ENCODE measurements at places on chromosomes 4 and X.

- DNase-seq, result no peak
Observed at GRCh38 chr4:51825341-51825740, 17.6 kb upstream of the DCUN1D4 start.

DNA sequence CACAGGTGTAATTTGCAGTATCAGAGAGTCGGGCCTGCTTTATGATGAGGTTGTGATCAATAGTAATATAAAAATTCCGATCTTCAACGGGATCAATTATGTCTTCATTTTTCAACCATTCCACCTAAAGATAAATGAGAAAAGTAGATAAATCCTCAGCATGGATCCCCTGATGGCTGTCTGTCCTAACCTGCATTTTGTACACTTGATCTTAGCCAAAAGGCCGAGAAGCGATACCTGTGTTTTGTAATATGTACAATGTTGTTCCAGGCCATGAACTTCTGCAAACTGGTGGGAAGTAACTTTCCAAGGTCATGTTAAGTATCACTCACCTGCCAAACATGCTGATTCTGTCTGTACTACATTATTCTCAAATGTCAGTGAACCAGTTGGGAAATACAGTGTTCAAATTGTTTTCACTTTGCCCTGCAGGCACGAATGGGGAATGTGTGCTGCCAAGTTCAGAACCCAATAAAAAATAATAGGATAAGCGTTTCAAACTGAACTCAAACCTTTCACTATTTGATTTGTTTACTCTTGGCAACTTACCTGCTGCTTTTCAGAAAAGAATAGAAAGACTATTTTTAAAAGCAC is 298.1 kb downstream of the UNC5C start:
- no peak for DNase-seq

DNA sequence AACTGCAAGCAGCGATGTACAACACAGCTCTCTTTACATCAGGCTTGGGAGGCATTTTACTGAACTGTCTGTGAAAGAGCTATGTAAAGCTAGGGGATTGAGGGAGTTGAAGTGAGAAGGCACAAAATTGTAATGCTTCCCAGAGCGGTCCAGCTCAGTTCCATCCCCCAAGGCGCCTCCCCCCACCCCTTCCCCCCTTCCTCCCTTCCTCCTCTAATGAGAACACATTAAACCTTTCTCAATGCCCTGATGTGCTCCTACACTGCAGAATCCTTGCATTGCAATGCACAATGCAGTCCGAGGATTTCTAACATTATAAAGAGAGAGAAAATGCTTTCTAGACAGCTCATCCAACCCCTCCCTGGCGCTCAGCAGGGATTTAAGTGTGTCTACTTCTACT is 73.9 kb downstream of the CXXC4 start:
- DNase-seq, result no peak

GRCh38 chr4:183449193-183449882 is 4.9 kb downstream of the CDKN2AIP start:
- no peak for DNase-seq

GRCh38 chrX:11398785-11399184 is 105.6 kb downstream of the AMELX start:
- DNase-seq, result no peak

DNA sequence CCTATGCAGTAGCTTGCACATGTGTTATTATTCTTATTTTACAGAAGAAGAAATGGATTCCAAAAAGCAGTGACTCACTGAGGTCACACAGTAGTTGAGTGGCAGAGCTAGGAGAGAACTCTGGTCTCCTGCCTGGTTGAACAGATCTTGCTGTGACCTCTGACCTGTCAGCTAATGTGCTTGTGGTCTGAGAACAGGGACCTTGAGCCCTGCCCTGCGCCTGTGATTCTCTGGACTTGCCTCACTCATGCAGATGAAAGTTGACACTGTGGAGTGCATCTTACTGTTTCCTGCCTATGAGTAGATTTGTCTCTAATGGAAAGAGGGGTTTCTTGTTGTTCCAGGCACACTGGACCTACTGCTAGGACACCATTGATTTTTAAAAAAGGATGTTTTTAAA is 32.3 kb downstream of the ETNPPL start:
- DNase-seq, result no peak

GRCh38 chr4:142811034-142811433 is 35.1 kb downstream of the INPP4B start:
- DNase-seq, result no peak

- no peak for DNase-seq
Observed at GRCh38 chrX:70405003-70405402, 18.1 kb upstream of the GDPD2 start.

DNA sequence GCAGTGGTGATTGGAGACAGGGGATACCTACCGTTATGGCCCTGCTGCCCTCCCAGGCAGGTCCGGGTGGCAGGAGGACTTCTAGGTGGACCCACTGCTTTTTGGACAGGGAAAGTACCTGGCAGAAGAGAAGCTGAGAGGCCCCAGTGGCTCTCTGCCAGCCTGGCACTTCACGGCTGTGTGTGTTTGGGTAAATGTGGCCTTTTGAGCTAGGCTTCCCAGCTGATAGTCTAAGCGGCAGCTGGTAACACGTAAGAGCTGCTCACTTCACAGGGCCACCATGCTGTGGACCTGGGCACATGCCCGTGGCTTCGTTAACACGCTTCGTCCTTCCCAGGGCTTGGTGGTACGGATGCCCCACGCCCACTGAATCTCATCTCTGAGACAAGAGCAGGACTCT is 92.0 kb upstream of the CLCN4 start:
- no peak for DNase-seq

DNA sequence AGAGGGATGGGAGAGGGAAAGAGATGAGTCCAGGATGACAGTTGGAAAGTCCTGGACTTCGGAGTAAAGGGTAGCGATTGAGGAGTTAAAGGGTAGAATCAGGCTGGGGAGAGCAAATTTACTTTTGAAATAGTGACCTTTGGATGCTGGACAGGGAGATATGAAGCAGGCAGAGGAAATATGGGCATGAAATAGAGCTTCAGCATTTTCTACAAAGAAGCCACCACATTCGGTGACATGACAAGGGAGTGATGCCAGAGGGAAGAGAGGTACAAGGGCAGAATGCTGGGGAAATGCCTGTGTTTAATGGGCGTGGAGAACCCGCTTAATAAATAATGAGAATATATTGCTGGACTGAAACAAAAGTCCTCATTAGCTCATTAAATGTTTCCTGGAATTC is 92.7 kb downstream of the TBL1X start:
- DNase-seq, result no peak

- DNase-seq, result no peak
Observed at GRCh38 chr4:100311181-100311580, 120.9 kb upstream of the DDIT4L start.

- no peak for DNase-seq
Observed at GRCh38 chrX:41542135-41542534, 95.0 kb downstream of the NYX start.

GRCh38 chrX:12210196-12210815 is 72.0 kb downstream of the FRMPD4 start:
- DNase-seq, result no peak

DNA sequence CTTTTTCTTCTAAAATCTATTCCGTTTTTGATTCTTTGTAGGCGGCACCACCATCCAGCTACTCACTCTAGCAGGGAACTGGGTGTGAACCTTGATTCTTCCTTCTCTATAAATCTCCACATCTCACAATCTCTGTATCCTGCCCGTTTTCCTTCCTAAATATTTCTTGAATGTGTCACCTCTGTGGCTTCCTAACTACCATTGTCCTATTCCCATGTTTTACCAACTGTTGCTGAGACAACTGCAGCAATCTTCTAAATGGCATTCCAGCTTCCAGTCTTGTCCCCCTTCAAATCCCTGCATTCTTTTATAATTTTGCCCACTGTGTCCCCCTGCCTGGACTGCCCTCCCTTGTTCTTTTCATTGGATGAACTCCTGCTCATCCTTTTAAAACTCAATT is 641.3 kb downstream of the RPA4 start:
- DNase-seq, result no peak

- DNase-seq, result no peak
Observed at GRCh38 chrX:46941341-46941740, 29.1 kb downstream of the JADE3 start.

GRCh38 chrX:1465286-1466231 is 12.8 kb upstream of the ASMTL start:
- no peak for DNase-seq

DNA sequence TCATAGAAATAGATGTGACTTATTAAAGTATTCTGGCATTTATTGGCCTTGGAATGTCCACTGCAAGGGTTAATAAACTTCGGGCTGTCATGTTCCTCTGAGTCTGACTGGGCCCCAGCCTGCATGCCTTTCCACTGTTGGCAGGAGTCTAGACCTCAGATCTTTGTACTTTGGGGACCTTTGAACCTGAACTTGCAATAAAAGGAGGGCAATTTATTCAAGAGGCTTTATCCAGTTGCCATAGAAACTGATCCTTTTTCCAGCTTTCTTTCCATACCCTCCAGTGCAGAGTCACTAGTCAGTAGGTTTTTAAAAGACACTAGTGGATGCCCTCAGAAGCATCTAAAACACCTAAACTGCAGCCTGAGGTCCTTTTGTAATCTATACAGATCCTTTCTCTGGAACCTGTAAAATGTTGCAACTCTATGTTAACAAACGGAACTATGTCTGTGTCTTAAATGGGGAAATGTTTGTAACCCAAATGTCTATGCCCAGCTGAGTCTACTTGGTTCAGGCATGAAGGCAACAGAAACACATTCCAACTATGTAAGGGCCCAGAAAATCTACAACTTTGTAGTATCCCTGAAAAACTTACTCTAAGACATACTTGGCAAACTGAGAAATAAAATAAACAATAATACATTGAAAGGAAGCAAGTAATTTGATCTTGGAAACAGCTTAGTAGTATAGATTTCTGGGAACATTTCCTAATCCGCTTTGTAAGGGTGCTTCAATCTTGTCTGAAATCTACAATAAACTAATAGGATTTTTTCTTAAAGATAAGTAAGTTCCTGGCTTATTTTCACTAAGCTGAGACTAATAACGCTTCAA is 41.5 kb downstream of the SOWAHB start:
- no peak for DNase-seq

DNA sequence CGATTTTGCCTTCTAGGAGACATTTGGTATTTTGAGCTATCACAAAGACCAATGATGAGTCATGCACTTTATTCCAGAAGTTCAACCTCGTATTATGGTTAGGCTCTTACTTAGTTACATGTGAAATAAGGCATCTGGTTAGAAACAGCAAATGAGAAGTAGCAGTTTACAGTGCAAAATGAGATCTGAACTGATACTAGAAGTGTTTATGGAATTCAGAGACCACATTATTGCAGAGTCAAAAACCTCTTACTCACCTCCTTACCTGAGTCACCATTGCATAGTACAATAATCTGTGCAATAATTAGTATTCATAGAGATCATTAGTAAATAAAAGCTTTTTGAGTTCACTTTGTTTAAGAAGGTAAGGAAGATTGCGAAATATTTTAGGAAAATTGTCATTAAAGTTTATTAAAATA is 38.7 kb downstream of the SEC24B start:
- DNase-seq, result no peak

DNA sequence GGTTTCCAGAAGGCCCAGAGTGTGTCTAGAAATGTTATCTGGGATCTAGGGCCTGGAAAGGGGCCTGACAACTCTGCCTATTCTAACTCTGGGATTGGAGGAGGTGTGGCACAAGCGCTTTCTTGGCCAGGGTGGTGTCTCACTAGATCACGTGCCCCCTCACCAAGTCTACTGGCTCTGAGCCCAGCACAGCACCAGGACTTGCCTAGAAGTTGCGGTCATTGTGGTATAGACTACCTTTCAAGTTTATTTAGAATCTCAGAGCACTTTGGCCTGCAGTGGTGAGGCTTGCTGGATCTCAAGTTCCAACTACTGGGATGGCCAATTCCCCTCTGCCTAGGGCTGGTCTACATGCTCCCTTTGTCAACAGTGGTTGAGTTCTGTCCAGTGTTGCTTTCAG is 223.3 kb upstream of the MAGEB2 start:
- no peak for DNase-seq

GRCh38 chr4:80077639-80078038 is 4.6 kb upstream of the ANTXR2 start:
- DNase-seq, result no peak

DNA sequence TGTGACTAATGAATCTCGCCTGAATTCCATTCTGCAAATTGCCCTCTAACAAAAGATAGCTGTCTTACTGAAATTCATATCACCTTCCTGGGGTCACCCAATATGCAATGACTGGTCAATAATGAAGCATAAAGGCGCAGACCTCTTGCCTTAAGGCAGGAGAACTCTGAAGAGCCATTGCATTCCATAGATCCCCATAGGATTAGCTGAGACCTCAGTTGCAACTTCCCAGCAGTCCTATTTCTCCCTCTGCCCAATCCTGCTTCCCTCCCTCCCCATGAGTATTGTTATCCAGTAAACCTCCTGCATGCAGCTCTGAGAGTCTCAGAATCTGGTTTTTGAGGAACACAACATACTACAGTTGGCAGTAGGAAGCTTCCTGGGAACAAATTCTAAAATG is 396.5 kb downstream of the DCAF12L2 start:
- DNase-seq, result no peak

DNA sequence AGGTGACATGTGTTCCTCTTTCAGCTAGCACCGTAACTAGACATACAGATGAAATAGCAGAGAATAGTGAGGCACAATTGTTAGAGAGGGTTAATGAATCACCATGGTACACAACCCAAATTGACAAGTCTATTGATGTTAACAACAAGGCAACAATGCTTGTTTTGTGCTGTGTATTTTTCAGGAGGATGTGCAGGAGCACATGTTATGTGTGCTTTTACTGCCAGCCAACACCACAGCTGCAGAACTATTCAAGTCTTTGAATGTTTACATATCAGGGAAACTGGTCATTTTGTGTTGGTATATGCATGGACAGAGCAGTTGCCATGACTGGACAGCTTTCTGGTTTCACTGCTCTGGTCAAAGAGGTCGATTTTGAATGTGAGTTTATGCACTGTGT is 32.8 kb downstream of the STBD1 start:
- no peak for DNase-seq

GRCh38 chr4:54898656-54899340 is 226.6 kb downstream of the KDR start:
- no peak for DNase-seq

GRCh38 chrX:72247206-72247942 is 8.5 kb upstream of the ERCC6L start:
- no peak for DNase-seq

GRCh38 chrX:124641737-124642491 is 295.6 kb downstream of the SH2D1A start:
- DNase-seq, result no peak
